Smooth muscle cell of trachea (primary cell): ENCODE measurements at places on chromosomes 11 and 22. TPM values are rescaled to one million over a fixed set of nuclear protein-coding genes. Genes with fewer than 3 reads are reported as not detected.

Gene BACE1
- 34.6 and 42.2 TPM in 2 replicates for total RNA-seq

Gene RFPL1
- not detected in 2 replicates for total RNA-seq

Gene C22orf23
- 0.29 and 0.50 TPM in 2 replicates for total RNA-seq

Gene SCGB1C1
- not detected in 2 replicates for total RNA-seq

Gene ACR
- not detected in 2 replicates for total RNA-seq

Gene CTTN
- 499 and 551 TPM in 2 replicates for total RNA-seq

Gene EHF
- 0.15 and 0.33 TPM in 2 replicates for total RNA-seq

Gene PRCP
- 46.3 and 61.7 TPM in 2 replicates for total RNA-seq

Gene PANX2
- 0.17 and 0.29 TPM in 2 replicates for total RNA-seq

Gene DEFB131B
- not detected in 2 replicates for total RNA-seq

Gene DTX4
- 4.4 and 9.3 TPM in 2 replicates for total RNA-seq

Gene EFCAB6
- total RNA-seq = 3.0 and 4.2 TPM in 2 replicates

Gene DRD4
- total RNA-seq = not detected in 2 replicates

Gene ZC3H12C
- 6.1 and 11.7 TPM in 2 replicates for total RNA-seq

Gene CATSPER1
- total RNA-seq = under 0.01 TPM in 1 of 2 replicates, not detected in the other

Gene SNX32
- 1.2 and 3.1 TPM in 2 replicates for total RNA-seq

Gene KRTAP5-7
- 0.17 TPM in 1 of 2 replicates, not detected in the other for total RNA-seq

Gene CDC42EP1
- total RNA-seq = 12.4 and 22.0 TPM in 2 replicates

Gene RELT
- 1.2 and 2.3 TPM in 2 replicates for total RNA-seq

Gene HEPHL1
- not detected in 2 replicates for total RNA-seq
